ENCODE measurements at places on chromosomes 7 and 10.

- no peak overlapping the region for H3K27ac ChIP-seq
- DNase-seq: no peak
- no peaks in the 10 kb centered on the region for H3K4me1 ChIP-seq
Measured at GRCh38 chr10:4004144-4004543, 219.1 kb upstream of the KLF6 start.

DNA sequence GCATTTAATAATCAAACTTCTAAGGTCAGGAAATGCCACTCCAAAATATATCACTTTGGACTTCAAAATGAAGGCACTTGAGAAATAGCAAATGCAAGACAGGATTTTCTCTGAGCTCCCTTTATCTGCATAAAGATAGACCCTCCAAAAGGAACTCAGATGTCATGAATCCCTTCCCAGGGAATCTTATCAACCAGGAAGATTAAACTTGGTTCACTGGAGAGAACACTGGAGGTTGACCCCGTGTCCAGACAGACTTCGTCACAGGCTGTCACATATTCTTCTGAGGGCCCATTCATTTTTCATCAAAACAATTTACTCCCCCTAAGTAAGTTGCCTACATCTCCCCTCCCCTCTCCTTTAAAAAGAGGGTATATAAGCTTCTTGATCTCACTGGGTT lies 21.2 kb downstream of the IFIT3 start:
- peaks cover 56% of the 10 kb centered on the region for H3K4me1 ChIP-seq
- H3K36me3 ChIP-seq: no peaks in the 10 kb centered on the region
- no peak overlapping the region for H3K27ac ChIP-seq
- no peaks in the 10 kb centered on the region for H3K27me3 ChIP-seq
- DNase-seq: no peak
- H3K4me3 ChIP-seq: no peak overlapping the region

GRCh38 chr10:3969876-3970666 lies 185.1 kb upstream of the KLF6 start:
- no peak overlapping the region for H3K4me3 ChIP-seq
- no peaks in the 10 kb centered on the region for H3K4me1 ChIP-seq
- H3K27ac ChIP-seq: no peak overlapping the region
- H3K27me3 ChIP-seq: no peaks in the 10 kb centered on the region
- H3K36me3 ChIP-seq: no peaks in the 10 kb centered on the region

GRCh38 chr7:155980841-155981240 lies 168.6 kb upstream of the SHH start:
- H3K4me1 ChIP-seq: no peaks in the 10 kb centered on the region
- H3K36me3 ChIP-seq: no peaks in the 10 kb centered on the region
- DNase-seq: no peak
- no peaks in the 10 kb centered on the region for H3K27me3 ChIP-seq
- H3K27ac ChIP-seq: no peak overlapping the region

- no peak overlapping the region for H3K4me3 ChIP-seq
- H3K36me3 ChIP-seq: no peaks in the 10 kb centered on the region
- peaks cover 2% of the 10 kb centered on the region for H3K27me3 ChIP-seq
- H3K27ac ChIP-seq: no peak overlapping the region
- no peak for DNase-seq
- no peaks in the 10 kb centered on the region for H3K4me1 ChIP-seq
Measured at GRCh38 chr7:118153551-118154177, 30.3 kb upstream of the LSM8 start.

DNA sequence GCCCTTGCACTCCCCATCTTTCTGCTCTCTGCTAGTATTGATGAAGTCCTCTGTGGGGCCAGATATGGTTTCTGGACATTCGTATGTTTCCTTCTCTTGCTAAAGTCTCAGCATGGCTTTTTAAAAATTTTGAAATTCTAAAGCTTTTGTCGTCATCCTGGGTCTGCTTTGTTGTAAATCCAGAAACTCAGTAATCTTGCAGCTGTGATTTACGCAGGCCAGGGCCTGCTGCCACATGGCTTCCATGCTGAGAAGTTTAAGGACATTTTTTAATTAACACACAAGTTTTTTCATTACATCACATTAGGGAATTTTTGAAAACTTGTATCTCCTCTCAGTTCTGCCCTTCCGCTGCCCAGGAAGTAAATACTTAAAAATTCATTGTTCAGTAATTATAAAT lies 686.1 kb upstream of the IGFBP3 start:
- H3K27me3 ChIP-seq: no peaks in the 10 kb centered on the region
- no peak for DNase-seq
- no peak overlapping the region for H3K4me3 ChIP-seq
- H3K36me3 ChIP-seq: no peaks in the 10 kb centered on the region
- no peak overlapping the region for H3K27ac ChIP-seq
- H3K4me1 ChIP-seq: no peaks in the 10 kb centered on the region

- no peaks in the 10 kb centered on the region for H3K36me3 ChIP-seq
- no peak for DNase-seq
- no peak overlapping the region for H3K27ac ChIP-seq
- H3K4me1 ChIP-seq: no peaks in the 10 kb centered on the region
- H3K4me3 ChIP-seq: no peak overlapping the region
Measured at GRCh38 chr7:158574308-158575036, 13.2 kb downstream of the PTPRN2 start.

DNA sequence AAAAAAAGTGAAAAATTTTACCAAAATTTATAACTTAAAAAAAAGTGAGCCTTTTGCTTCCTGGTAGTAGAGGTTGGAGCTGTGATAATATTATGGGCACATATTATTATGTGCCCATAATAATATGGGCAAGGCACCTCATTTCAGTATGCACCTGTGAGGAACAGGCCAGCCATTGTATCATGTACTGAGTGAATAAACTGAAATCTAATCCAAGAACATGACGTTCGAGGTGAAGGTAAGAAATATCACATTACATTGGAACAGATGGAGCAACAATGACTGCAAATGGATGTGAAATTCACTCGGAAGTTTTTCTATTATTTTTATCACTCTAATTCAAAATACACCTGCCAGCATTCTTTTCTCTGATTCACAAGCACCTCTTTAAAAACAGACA lies 216.0 kb downstream of the KLF6 start:
- no peak overlapping the region for H3K27ac ChIP-seq
- H3K36me3 ChIP-seq: no peaks in the 10 kb centered on the region
- H3K27me3 ChIP-seq: no peaks in the 10 kb centered on the region

GRCh38 chr10:84844461-84844860 lies 516.1 kb downstream of the CCSER2 start:
- no peak overlapping the region for H3K27ac ChIP-seq
- no peaks in the 10 kb centered on the region for H3K36me3 ChIP-seq
- H3K4me1 ChIP-seq: peaks cover 19% of the 10 kb centered on the region
- no peak overlapping the region for H3K4me3 ChIP-seq
- no peaks in the 10 kb centered on the region for H3K27me3 ChIP-seq
- no peak for DNase-seq

GRCh38 chr7:1693419-1693990 lies 23.4 kb downstream of the ELFN1 start:
- H3K27me3 ChIP-seq: no peaks in the 10 kb centered on the region
- H3K4me1 ChIP-seq: no peaks in the 10 kb centered on the region
- peaks cover 3% of the 10 kb centered on the region for H3K36me3 ChIP-seq
- no peak overlapping the region for H3K4me3 ChIP-seq

DNA sequence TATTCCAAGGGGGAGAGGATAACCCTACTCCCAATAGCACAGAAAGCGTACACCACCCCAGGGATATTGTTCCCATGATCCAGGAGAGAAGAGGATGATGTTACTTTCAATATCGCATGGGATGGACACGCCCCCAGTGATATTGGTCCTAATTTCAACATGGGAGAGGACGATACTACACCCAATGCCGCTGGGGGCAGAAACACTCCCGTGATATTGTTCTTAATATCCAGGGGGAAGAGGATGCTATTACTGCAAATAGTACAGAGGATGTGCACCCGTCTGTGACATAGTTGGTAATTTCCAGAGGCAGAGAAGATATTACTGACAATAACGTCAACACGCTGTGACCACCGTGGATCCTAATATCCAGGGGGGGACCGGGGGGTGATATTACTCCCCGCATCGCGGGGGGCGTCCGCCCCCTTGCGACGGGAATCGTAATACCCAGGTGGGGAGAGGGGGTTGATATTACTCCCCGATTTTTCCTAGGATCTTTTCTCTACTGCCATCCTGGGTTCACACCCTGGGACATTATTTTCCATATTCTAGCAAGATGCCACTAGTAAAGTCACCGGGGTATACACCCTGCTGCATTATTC lies 16.6 kb downstream of the MEIG1 start:
- DNase-seq: no peak
- H3K27ac ChIP-seq: no peak overlapping the region
- H3K4me1 ChIP-seq: no peaks in the 10 kb centered on the region
- no peak overlapping the region for H3K4me3 ChIP-seq
- no peaks in the 10 kb centered on the region for H3K36me3 ChIP-seq
- no peaks in the 10 kb centered on the region for H3K27me3 ChIP-seq

DNA sequence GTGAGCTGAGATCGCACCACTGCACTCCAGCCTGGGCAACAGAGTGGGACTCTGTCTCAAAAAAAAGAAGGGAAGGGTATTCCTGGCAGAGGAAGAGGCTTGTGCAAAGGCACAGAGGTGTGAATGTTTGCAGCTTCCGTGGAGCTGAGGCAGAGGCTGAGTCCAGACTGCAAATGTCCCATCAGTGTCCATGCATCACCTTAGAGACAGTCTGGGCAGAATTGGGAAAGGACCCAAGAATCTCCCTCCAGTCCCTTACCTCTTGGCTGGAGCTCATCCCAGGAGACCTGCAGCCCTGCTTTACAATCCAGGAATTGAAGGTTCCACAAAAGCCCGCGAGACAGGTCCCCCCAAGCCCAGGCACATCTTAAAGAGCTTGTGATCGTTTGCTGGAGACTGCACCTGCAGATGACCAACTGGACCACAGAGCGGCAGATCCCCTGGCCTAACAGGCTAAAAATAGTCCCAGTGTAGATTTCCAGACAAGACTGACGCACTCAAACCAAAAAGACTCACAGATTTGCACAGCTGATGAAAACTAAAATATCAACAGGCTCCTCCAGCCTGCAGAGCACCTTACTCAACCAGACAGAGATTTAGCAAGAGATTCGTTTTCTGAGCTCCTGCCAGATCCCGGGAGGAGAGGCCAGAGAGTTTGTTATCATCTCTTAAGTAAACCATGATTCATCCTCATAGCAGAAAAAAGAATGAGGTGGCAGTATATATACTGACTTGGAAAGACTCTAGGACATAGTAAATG lies 22.9 kb upstream of the NANOS1 start:
- H3K36me3 ChIP-seq: no peaks in the 10 kb centered on the region
- no peak overlapping the region for H3K4me3 ChIP-seq
- DNase-seq: no peak
- H3K4me1 ChIP-seq: no peaks in the 10 kb centered on the region
- no peaks in the 10 kb centered on the region for H3K27me3 ChIP-seq

- peak overlapping the region; percentile 44 for H3K4me3 ChIP-seq
- H3K27me3 ChIP-seq: no peaks in the 10 kb centered on the region
- peaks cover 18% of the 10 kb centered on the region for H3K4me1 ChIP-seq
- no peaks in the 10 kb centered on the region for H3K36me3 ChIP-seq
Measured at GRCh38 chr10:132336919-132337407, 5.0 kb downstream of the LRRC27 start.

- no peaks in the 10 kb centered on the region for H3K27me3 ChIP-seq
- H3K27ac ChIP-seq: no peak overlapping the region
- no peaks in the 10 kb centered on the region for H3K36me3 ChIP-seq
- no peak for DNase-seq
- no peaks in the 10 kb centered on the region for H3K4me1 ChIP-seq
- no peak overlapping the region for H3K4me3 ChIP-seq
Measured at GRCh38 chr7:148192491-148192890, 398.1 kb upstream of the C7orf33 start.

DNA sequence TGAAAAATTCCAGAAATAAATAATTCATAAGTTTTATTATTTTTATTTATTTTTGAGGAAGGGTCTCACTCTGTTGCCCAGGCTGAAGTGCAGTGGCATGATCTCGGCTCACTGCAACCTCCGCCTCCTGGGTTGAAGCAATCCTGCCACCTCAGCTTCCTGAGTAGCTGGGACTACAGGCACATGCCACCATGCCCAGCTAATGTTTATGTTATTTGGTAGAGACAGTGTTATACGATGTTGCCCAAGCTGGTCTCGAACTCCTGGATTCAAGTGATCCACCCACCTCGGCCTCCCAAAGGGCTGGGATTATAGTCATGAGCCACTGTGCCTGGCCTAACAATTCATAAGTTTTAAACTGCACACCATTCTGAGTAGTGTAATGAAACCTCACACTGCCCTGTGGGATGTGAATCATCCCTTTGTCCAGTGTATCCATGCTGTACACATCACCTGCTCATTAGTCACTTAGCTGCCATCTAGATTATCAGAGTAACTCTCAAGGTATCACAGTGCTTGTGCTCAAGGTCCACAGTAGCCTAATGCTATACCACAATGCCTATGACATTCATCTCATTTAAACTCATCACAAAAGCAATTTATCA lies 17.9 kb downstream of the RTKN2 start:
- no peaks in the 10 kb centered on the region for H3K27me3 ChIP-seq
- H3K27ac ChIP-seq: no peak overlapping the region
- H3K4me3 ChIP-seq: no peak overlapping the region
- no peaks in the 10 kb centered on the region for H3K36me3 ChIP-seq
- no peak for DNase-seq

GRCh38 chr10:82228701-82229100 lies 353.7 kb downstream of the NRG3 start:
- no peaks in the 10 kb centered on the region for H3K36me3 ChIP-seq
- no peak overlapping the region for H3K4me3 ChIP-seq
- no peaks in the 10 kb centered on the region for H3K27me3 ChIP-seq
- no peak overlapping the region for H3K27ac ChIP-seq

DNA sequence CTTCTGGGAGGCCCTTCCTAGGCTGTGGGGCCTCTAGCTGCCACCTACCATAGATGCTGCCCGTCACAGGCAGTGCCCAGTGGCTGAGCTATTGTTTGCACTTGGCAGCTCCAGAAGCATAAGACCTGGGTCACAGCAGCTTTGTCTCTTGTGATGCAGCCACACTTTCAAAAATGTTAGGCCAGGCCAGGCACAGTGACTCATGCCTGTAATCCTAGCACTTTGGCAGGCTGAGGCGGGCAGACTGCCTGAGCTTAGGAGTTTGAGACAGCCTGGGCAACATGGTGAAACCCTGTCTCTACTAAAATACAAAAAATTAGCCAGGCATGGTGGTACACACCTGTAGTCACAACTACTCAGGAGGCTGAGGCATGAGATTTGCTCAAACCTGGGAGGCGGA lies 9.5 kb upstream of the KAZALD1 start:
- H3K4me1 ChIP-seq: peaks cover 11% of the 10 kb centered on the region
- no peak overlapping the region for H3K4me3 ChIP-seq
- no peaks in the 10 kb centered on the region for H3K36me3 ChIP-seq
- peaks cover 6% of the 10 kb centered on the region for H3K27me3 ChIP-seq
- DNase-seq: no peak
- no peak overlapping the region for H3K27ac ChIP-seq

GRCh38 chr10:773562-774161 lies 84.2 kb upstream of the DIP2C start:
- DNase-seq: no peak
- H3K36me3 ChIP-seq: no peaks in the 10 kb centered on the region
- H3K27ac ChIP-seq: no peak overlapping the region
- no peaks in the 10 kb centered on the region for H3K4me1 ChIP-seq
- H3K27me3 ChIP-seq: no peaks in the 10 kb centered on the region

DNA sequence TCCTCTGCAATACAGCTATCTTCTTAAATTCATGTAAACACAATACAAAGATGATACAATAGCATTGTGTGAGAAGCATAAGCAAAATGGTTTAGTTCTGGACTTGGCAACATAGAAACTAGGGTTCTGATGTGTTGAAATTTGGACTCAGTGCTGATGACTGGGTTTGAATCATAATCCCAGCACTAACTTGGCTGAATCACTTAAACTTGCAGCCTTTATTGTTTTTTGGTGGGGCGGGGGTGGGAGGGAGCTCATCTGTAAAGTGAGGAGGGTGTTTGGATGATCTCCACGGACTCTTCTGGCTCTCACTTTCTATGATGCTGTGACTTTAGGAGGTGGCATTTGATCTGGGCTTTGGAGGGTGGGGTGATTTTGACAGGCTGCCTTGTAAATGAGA lies 158.2 kb downstream of the WNT2 start:
- H3K36me3 ChIP-seq: no peaks in the 10 kb centered on the region
- DNase-seq: no peak
- no peaks in the 10 kb centered on the region for H3K27me3 ChIP-seq
- peaks cover 2% of the 10 kb centered on the region for H3K4me1 ChIP-seq
- H3K4me3 ChIP-seq: no peak overlapping the region
